ENCODE measurements at places on chromosomes 2 and 18.

- DNase-seq, result no peak
Measured at GRCh38 chr2:232348936-232349335, 29.6 kb upstream of the ALPP start.

GRCh38 chr2:136407952-136408318 is 290.0 kb upstream of the CXCR4 start:
- no peak for DNase-seq

DNA sequence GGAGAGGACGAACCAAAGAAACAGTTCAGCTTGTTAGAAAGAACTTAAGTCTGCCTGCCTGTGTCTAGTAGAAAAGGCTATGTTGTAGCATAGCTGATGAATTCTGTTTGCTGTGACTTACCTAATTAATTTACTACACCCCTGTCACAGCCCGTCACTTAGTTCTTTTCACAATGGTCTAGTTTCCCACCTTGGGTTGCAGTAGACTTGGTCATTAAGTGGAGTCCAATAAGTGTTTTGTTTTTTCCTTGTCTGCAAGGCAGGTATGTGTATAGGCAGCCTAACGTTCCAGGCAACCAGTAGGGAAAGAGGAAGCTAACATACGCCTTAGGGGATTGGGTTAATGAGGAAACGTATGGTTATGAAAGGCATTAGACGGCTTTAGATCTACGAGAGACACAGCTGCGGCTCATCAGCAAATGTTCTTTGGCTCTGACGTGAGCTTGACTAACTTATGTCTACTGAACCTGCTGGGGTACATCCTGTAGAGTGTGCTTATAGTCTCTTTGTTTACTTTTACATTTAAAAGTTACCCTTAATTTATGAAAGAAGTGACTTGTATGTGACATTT is 180.1 kb downstream of the PRPF40A start:
- DNase-seq, result no peak

- DNase-seq, result no peak
Measured at GRCh38 chr2:135743860-135744259, 2.2 kb downstream of the UBXN4 start.

GRCh38 chr2:72995430-72996116 is 75.9 kb downstream of the SFXN5 start:
- no peak for DNase-seq

DNA sequence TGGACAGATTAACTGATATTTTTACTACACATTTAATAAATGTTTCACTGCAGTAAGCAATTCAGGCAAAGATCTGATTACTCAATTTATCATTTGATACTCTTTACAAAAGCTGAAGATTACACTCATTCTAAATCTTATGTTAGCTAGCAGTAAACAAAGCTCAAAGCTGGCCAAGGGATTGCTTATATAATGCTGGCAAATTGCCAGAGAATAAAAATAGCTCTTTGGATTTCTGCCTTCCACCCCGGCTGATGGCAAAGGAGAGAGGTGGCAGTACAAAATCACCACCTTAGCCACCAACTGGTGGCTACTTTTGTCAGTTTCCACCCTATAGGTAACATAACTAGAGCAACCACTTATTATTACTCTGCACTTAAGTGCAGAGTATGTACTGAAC is 320.5 kb downstream of the FSIP2 start:
- DNase-seq, result no peak

GRCh38 chr2:63081404-63081803 is 30.8 kb downstream of the OTX1 start:
- no peak for DNase-seq

- no peak for DNase-seq
Measured at GRCh38 chr18:21799721-21800120, 59.1 kb downstream of the MIB1 start.

GRCh38 chr2:12488352-12489318 is 228.1 kb upstream of the TRIB2 start:
- no peak for DNase-seq

GRCh38 chr18:77811503-77811902 is 561.9 kb downstream of the GALR1 start:
- DNase-seq, result no peak

GRCh38 chr2:171550613-171551012 is 28.3 kb downstream of the CYBRD1 start:
- DNase-seq, result no peak

DNA sequence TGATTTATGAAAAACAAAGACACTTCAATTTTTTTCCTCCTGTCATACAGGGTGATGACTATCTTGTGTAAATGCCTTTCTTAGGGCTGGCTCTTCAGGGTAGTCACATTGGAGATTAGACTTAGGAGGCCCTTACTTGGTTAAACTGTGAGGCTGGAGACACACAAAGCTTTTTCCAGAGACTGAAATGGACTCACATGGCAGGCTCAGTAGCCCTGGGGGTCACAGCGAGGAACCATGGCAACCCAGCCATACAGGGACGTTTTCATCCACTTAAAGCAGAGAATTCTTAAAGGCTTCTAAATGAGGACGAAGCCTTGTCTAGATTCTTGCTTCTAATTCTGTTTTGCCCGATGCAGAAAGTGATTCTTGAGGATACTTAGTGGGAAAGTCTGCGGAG is 57.3 kb upstream of the ZDBF2 start:
- no peak for DNase-seq

- no peak for DNase-seq
Measured at GRCh38 chr2:38652431-38653273, 13.3 kb upstream of the GALM start.

DNA sequence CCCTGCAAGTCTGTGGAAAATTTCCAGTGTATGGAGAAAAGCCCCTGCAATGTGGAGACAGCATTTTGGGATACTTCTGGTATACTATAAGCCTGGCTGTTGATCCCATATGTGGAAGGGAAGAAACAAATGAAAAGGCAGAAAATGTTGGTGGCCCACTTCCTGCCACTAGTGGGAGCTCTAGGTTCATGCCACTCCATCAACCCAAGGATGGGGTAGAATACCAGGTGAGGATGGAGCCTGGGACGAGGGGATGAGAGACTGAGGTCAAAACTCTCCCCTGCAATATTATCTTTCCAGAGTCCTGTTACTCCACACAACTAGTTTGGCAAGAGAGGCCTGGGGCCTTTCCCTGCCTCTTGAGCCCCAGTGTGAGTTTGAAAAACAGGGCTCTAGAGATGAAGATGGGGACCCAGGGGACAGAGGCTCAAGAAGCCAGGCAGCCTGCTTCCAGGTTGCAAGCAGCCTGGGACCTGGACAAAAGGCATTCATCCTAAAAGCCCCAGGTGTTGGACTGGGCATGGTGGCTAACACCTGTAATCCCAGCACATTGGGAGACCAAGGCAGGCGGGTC is 31.9 kb downstream of the BMP10 start:
- DNase-seq, result no peak

Data from activated CD4-positive, CD25-positive, alpha-beta regulatory T cell treated with anti-CD3 and anti-CD28 coated beads, Interleukin-2, amount 50 U/mL, for 16 hours (primary cell).